ENCODE measurements at places on chromosomes 5 and 9.

DNA sequence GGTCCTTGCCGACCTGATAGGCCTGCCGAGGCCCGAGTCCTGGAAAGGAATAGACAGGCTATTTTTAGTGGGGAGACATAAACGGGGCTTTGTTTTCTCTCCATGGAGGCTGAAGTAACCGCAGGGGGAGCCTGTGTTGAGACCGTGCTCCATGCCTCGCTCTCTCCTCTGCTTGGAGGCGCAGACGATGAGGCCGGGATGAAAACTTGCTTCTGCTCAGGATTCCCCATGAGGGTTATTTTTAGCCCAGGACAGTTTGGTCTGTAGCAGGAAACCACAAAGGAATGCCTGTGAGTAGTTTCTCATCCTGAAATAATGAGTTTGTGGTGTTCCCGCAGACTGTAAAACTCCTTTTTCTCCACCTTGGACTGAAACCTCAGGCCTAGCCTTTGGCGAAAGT lies 81.9 kb upstream of the RARS1 start:
- DNase-seq: no peak
- H3K4me3 ChIP-seq: no peak overlapping the region
- H3K36me3 ChIP-seq: no peaks in the 10 kb centered on the region

DNA sequence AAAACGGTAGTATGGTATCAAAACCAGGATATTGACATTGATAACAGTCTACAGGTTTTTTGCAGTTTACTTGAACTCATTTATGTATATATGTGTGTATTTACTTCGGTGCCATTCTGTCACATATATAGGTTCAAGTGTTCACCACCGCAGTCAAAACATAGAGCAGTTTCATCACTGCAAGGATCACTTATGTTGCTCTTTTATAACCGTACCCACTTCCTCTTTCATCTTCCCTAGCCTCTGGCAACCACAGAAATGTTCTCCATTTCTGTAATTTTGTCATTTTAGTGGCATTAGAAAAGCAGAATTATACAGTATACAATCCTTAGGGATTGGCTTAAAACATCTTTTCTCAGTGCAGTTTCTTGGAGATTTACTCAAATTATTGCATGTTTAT lies 90.3 kb downstream of the SH3GL2 start:
- no peaks in the 10 kb centered on the region for H3K27me3 ChIP-seq
- no peak overlapping the region for H3K4me3 ChIP-seq
- no peak for DNase-seq
- no peaks in the 10 kb centered on the region for H3K4me1 ChIP-seq
- no peaks in the 10 kb centered on the region for H3K36me3 ChIP-seq
- no peak overlapping the region for H3K27ac ChIP-seq

GRCh38 chr5:68529581-68529980 lies 314.0 kb downstream of the PIK3R1 start:
- no peak overlapping the region for H3K4me3 ChIP-seq
- H3K27me3 ChIP-seq: peaks cover 8% of the 10 kb centered on the region
- no peak overlapping the region for H3K27ac ChIP-seq
- no peaks in the 10 kb centered on the region for H3K36me3 ChIP-seq
- H3K4me1 ChIP-seq: no peaks in the 10 kb centered on the region
- no peak for DNase-seq

- H3K27me3 ChIP-seq: peaks cover 5% of the 10 kb centered on the region
- H3K4me3 ChIP-seq: no peak overlapping the region
- H3K27ac ChIP-seq: no peak overlapping the region
- H3K4me1 ChIP-seq: no peaks in the 10 kb centered on the region
Measured at GRCh38 chr9:117462861-117463260, 48.0 kb upstream of the ASTN2 start.

DNA sequence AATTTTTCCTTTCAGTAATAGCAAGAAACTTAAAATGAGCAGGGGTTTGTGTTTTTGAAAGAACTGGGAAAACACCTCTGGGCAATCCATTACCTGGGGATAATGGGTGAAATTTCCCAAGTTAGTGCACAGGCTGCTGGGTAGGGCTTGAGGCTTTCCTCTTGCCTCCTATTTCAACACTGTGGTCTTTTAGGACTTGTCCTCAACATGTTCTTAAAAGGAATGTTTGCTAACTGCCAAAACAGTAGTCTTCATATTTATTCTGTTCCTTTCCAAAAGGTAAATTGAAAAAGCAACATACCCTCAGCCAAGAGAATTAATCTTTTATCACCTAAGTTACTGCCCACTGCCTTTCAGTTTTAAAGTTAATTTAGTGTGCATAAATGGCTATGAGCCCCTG lies 158.3 kb upstream of the CCDC152 start:
- no peak overlapping the region for H3K4me3 ChIP-seq
- H3K36me3 ChIP-seq: no peaks in the 10 kb centered on the region
- no peak overlapping the region for H3K27ac ChIP-seq
- no peaks in the 10 kb centered on the region for H3K4me1 ChIP-seq

DNA sequence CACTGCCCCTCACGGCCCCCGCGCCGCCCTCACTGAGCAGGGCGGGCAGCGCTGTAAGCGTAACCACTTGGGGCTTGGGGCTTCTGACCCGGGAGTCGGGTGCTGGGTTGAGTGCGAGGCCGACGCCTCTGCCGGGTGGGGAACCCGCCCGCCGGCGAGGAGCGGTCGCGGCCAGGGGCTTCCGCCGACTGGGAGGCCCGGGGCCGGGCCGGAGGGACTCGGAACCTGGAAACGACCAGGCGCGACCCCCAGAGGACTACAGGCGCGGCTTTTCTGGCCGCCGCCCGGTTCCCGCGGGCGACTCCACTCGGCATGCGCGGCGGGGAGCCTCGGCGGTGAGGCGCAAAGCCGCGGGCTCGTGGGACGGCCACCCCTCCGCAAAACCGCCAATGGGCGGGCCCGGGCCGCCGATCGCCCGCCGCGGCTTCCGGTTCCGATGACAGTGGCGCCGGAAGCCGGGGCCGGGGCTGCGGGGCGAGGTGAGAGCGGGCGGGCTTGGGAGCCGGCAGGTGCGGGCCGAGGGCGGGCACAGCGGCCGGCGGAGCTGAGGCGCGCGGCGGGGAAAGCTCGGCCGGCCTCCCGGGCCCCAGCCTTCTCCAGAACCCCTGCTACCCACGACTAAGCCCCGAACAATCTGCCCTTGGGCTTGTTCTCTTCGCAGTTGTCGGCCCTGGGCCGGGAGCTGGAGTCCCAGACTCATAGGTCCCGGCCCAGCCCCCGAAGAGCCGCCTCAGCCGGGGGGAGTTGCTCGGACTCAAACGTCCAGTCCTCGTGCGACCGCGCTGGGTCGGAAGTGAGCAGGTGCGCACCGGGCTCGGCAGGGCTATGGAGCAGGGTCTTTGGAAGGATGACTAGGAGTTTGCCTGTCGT lies at the start of gene RMND5B:
TSS of gene RMND5B (plus strand) at position 439 of the 870 bp plus-strand sequence. CDS start 7,106 bp downstream, outside the sequence.
- H3K27me3 ChIP-seq: no peaks in the 10 kb centered on the region
- peaks cover 26% of the 10 kb centered on the region for H3K36me3 ChIP-seq
- peak within 1 kb of the TSS; percentile 74 for H3K27ac ChIP-seq

- H3K4me1 ChIP-seq: no peaks in the 10 kb centered on the region
- H3K27ac ChIP-seq: no peak overlapping the region
- H3K27me3 ChIP-seq: peaks cover 10% of the 10 kb centered on the region
- no peak for DNase-seq
- no peaks in the 10 kb centered on the region for H3K36me3 ChIP-seq
Measured at GRCh38 chr5:43729846-43730478, 127.0 kb downstream of the NNT start.

DNA sequence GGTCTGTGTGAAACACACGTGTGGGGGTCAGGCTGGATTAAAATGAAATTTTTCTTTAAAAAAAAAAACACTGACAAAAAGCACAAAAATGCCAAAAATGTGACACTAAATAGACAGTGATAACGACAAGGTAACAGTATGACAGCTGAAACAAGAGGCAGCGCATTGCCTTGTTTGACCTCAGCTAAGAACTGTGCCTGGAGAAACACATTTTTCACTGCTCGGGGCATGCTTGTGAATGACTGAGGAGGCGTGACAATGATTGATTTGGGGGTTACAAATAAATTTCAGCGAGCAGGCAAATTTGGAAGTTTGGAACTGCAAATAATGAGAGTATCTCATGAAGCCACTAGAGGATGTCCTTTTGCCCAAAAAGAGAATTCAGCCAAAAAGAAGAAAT lies 44.2 kb upstream of the SPATA31C2 start:
- DNase-seq: no peak
- no peaks in the 10 kb centered on the region for H3K4me1 ChIP-seq
- H3K27ac ChIP-seq: no peak overlapping the region
- no peaks in the 10 kb centered on the region for H3K36me3 ChIP-seq
- H3K27me3 ChIP-seq: peaks cover 2% of the 10 kb centered on the region

- H3K27ac ChIP-seq: no peak overlapping the region
- DNase-seq: no peak
- H3K4me3 ChIP-seq: no peak overlapping the region
- H3K27me3 ChIP-seq: peaks cover 17% of the 10 kb centered on the region
Measured at GRCh38 chr9:136648751-136649150, 14.0 kb upstream of the EGFL7 start.

GRCh38 chr5:154421868-154422267 lies 23.9 kb upstream of the SAP30L start:
- no peak overlapping the region for H3K27ac ChIP-seq
- H3K27me3 ChIP-seq: no peaks in the 10 kb centered on the region
- no peak for DNase-seq
- H3K36me3 ChIP-seq: peaks cover 66% of the 10 kb centered on the region

GRCh38 chr9:76374783-76375559 lies 19.3 kb downstream of the RFK start:
- no peak overlapping the region for H3K4me3 ChIP-seq
- DNase-seq: no peak
- H3K36me3 ChIP-seq: no peaks in the 10 kb centered on the region
- H3K27me3 ChIP-seq: no peaks in the 10 kb centered on the region

DNA sequence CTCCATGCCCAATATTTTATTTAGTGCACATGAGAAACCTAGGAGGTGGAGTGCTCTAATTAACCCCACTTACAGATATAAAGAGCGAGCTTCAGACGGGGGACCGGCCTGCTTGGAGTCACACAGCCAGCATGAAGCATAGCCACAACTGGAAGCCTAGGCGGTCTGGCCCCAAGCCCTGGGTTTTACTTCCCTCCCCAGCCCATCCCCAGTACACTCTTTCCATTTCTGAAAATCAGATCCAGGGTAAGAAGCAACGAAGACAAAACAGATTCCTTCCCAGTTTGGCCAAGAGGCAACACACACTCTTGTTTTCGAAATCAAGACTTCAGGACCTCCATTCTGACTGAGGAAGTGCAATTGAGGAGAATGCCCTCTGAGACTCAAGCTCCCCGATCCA lies 27.1 kb downstream of the KCNMB1 start:
- no peak overlapping the region for H3K27ac ChIP-seq
- H3K36me3 ChIP-seq: no peaks in the 10 kb centered on the region
- no peak for DNase-seq
- H3K4me3 ChIP-seq: no peak overlapping the region
- H3K4me1 ChIP-seq: peaks cover 11% of the 10 kb centered on the region

- H3K27ac ChIP-seq: no peak overlapping the region
- H3K27me3 ChIP-seq: no peaks in the 10 kb centered on the region
- H3K4me3 ChIP-seq: no peak overlapping the region
Measured at GRCh38 chr5:101292199-101292598, 389.1 kb upstream of the ST8SIA4 start.

GRCh38 chr9:136312436-136312835 lies 8.5 kb upstream of the CCDC187 start:
- H3K36me3 ChIP-seq: no peaks in the 10 kb centered on the region
- H3K27ac ChIP-seq: no peak overlapping the region
- no peak for DNase-seq
- peaks cover 2% of the 10 kb centered on the region for H3K27me3 ChIP-seq

GRCh38 chr5:135058331-135058732 lies 24.3 kb upstream of the PITX1 start:
- H3K36me3 ChIP-seq: no peaks in the 10 kb centered on the region
- no peak overlapping the region for H3K27ac ChIP-seq
- DNase-seq: no peak

DNA sequence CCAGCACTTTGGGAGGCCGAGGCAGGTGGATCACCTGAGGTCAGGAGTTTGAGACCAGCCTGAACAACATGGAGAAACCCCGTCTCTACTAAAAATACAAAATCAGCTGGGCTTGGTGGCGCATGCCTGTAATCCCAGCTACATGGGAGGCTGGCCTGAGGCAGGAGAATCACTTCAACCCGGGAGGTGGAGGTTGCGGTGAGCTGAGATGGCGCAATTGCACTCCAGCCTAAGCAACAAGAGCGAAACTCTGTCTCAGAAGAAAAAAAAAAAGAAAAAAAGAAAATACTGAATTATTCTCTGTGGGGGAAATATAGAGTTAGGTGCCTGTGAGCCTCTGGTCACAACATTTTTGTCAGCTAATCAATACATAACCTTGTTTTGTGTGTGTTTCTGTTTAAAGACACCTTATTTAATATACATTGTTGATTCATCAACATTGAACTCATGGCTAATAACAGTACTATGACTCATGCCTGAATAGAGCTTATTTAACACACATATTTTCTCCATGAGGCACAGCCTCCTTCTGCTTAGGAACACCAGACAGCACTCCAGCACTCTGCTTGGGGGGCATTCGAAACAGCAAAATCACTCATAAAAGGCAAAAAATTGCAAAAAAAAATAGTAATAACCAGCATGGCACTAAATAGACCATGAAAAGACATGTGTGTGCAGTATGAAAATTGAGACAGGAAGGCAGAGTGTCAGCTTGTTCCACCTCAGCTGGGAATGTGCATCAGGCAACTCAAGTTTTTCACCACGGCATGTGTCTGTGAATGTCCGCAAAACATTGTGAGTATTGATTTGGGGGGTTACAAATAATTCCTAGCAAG lies at the start of gene IL31RA:
TSS of gene IL31RA (plus strand) at position 519 of the 836 bp plus-strand sequence. CDS start at position 733, 214 bp downstream.
- no peak for DNase-seq
- no peaks in the 10 kb centered on the region for H3K4me1 ChIP-seq
- no peak within 1 kb of the TSS for H3K4me3 ChIP-seq
- H3K27me3 ChIP-seq: peaks cover 19% of the 10 kb centered on the region
- no peak within 1 kb of the TSS for H3K27ac ChIP-seq

DNA sequence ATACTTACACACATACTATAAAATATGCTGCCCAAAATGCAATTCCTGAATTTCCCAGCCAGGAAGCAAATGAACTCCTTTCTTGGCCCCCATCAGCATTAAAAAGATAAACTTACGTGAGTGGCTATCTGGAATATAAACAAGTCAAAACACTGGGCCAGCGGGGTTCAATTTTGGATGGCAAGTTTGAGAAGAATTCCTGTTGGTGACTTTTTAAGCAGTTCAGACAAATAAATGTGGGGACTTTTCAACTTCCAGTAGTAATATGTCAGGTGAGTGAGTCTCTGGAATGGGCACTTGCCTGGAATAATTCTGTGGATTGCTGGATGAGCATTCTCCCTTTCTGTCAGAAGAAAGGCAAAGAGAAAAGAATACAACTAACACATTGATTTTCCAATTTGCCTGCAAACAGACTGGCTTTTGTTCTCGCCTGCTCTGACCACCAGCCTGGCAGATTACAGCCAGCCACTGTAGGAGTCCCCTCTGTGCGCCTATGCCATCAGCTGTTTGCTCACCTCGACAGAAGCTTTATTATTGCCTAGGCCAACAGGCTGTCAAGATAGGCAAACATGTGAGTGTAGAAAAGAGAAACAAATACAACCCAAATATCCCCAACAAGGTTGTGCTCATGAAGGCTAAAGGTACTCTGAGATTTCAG lies 78.6 kb downstream of the MRPS27 start:
- DNase-seq: no peak
- no peak overlapping the region for H3K4me3 ChIP-seq
- H3K27me3 ChIP-seq: no peaks in the 10 kb centered on the region
- H3K4me1 ChIP-seq: no peaks in the 10 kb centered on the region
- H3K27ac ChIP-seq: no peak overlapping the region
